Naive thymus-derived CD4-positive, alpha-beta T cell (primary cell): ENCODE measurements at places on chromosomes 11 and 22.

- H3K4me3 ChIP-seq, result no peak overlapping the region
- H3K27ac ChIP-seq, result no peak overlapping the region
- H3K27me3 ChIP-seq, result no peaks in the 10 kb centered on the region
- H3K4me1 ChIP-seq, result no peaks in the 10 kb centered on the region
Measured at GRCh38 chr11:16807306-16807705, 68.9 kb downstream of the C11orf58 start.

- no peaks in the 10 kb centered on the region for H3K4me1 ChIP-seq
- no peak overlapping the region for H3K27ac ChIP-seq
- no peak for DNase-seq
- H3K36me3 ChIP-seq, result no peaks in the 10 kb centered on the region
- H3K4me3 ChIP-seq, result no peak overlapping the region
Measured at GRCh38 chr22:49370627-49371301, 456.9 kb downstream of the BRD1 start.

GRCh38 chr22:24134090-24134846, 47.0 kb upstream of the SUSD2 start:
- peaks cover 18% of the 10 kb centered on the region for H3K4me1 ChIP-seq
- DNase-seq, result peak; percentile 90
- no peaks in the 10 kb centered on the region for H3K36me3 ChIP-seq

DNA sequence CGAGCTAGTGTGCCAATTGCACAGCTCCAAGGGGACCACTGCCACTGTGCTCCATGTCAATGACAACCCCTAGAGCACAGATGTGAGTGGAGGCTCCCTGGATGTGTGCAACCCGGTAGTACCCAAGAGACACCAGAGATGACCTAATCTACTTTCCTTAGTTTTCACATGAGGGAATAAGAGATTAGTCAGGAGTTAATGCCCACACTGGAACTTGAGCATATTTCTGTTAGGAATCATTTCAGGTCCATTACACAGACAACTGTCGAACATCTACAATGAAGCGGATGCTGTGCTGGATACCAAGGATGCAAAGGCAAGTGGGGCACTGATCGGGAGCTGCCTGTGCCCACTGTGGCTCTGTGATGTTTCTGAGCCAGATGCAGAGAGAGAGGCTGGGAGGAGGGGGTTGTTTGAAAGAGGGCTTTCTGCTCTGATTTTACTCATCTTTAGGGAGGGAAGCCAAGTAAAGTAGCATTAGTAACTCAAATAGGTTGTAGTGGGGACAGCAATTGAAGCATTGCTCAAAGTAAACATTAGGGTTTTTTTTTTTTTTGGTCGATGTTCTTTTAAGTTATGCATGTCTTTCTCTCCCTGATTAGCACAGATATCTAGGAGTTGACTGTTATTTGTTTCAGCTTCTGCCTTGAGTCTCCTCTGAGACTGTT, 82.5 kb upstream of the SORL1-AS1 start:
- no peak for DNase-seq
- H3K27me3 ChIP-seq, result no peaks in the 10 kb centered on the region
- H3K27ac ChIP-seq, result no peak overlapping the region
- H3K4me3 ChIP-seq, result no peak overlapping the region
- H3K4me1 ChIP-seq, result no peaks in the 10 kb centered on the region

DNA sequence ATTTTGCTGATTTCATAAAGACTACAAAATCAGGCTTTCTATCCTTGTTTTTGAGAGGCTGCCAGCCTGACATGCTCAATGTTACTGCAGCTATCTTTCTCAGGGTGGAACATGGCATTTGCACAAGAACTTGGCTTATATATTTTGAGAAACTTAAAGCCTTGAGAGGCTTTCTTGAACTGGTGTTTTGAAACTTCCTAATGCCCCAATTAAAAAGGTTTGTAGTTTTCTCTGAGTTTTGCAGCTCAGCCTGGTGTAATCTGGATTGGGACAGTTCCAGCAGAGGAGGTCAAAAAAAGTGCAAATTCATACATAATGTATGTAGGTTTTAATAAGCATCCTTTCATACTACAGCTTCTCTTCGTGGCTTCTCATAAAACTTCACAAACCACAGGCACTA, 223.4 kb downstream of the FAM76B start:
- no peaks in the 10 kb centered on the region for H3K27me3 ChIP-seq
- H3K4me1 ChIP-seq, result no peaks in the 10 kb centered on the region
- no peaks in the 10 kb centered on the region for H3K36me3 ChIP-seq
- H3K27ac ChIP-seq, result no peak overlapping the region

GRCh38 chr11:95999711-96000406, 76.0 kb upstream of the MTMR2 start:
- H3K4me1 ChIP-seq, result no peaks in the 10 kb centered on the region
- no peak overlapping the region for H3K27ac ChIP-seq

DNA sequence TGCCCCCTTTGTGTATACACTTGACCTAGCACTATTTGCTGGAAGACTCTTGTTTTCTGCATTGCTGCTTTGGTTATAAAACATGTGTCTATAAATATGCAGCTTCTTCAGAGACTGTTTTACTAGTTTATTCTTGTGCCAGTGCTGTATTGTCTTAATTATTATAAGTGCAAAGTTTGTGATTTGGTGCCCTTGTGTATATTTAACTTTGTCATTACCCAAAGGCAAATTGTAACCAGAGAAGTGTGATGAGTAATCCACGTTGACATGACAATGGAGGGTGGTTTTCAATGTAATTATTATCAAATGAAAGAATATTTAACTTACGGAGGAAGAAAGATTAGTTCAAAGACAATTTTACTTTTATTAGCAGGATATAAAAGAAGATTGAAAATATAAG, 75.0 kb upstream of the PRODH start:
- no peak overlapping the region for H3K4me3 ChIP-seq
- no peak for DNase-seq
- no peaks in the 10 kb centered on the region for H3K27me3 ChIP-seq
- H3K27ac ChIP-seq, result no peak overlapping the region
- H3K36me3 ChIP-seq, result no peaks in the 10 kb centered on the region

- no peak for DNase-seq
- no peaks in the 10 kb centered on the region for H3K27me3 ChIP-seq
- H3K36me3 ChIP-seq, result no peaks in the 10 kb centered on the region
- H3K27ac ChIP-seq, result no peak overlapping the region
- H3K4me3 ChIP-seq, result no peak overlapping the region
Measured at GRCh38 chr22:29609139-29609538, 5.7 kb downstream of the NF2 start.
